ENCODE measurements at places on chromosomes 7 and 10. TPM values are rescaled to one million over a fixed set of nuclear protein-coding genes. Genes with fewer than 3 reads are reported as not detected.

GRCh38 chr7:139758388-139758787 is 19.4 kb downstream of the HIPK2 start:
- no peak for DNase-seq

DNA sequence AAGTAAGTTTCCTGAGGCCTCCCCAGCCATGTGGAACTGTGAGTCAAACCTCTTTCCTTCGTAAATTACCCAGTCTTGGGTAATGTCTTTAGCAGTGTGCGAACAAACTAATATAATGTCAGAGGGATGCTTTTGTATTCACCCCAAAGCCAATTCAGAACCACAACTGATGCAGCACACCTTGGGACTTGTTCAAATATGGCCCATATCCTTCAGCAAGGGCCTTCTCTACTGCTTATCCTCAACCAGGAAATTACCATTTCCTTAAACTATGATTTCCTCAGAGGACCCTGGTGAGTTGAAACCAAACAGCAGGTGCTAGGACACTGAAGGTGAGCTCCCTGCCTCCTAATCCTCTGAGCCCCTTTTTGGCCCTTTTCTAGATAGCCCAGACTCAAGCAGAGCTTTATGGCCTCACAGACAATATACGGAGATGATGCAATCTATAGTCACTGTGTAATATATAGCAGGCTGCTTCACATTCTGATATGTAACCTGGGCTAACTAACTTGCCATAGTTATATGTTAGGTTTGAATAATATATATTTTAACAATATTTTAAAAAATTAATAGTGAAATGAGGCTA is 15.2 kb downstream of the SRI start:
- DNase-seq = no peak

DNA sequence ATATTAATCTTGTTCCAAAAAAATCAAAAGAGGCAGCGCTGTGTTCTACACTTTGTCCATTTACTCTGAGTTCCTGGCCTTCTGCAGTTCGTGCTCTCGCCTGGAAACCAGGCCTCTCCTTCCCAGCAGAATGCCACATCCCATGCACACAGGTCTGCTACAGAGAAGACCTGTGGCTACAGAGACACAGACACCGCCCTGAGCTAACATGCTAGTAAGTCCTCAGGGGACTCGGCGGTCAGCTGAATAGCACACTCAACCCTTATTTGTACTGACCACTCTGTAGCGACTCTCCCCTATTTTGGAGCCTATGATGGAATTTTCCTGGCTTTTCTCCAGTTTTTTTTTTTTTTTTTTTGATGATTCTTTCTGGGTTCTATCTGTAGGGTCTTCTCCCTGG is 12.8 kb downstream of the CREB3L2 start:
- no peak for DNase-seq

- DNase-seq = no peak
Measured at GRCh38 chr7:72415586-72415985, 3.4 kb upstream of the CALN1 start.

Gene ZNF786
- polyA plus RNA-seq = 2.8 TPM

Gene GARIN1A
- 0.07 TPM for polyA plus RNA-seq

Gene EPHB6
- polyA plus RNA-seq = 1.5 TPM

Gene MMS19
- polyA plus RNA-seq = 79.9 TPM

Gene MMP21
- polyA plus RNA-seq = not detected
